ENCODE measurements at places on chromosomes 11 and 22.

DNA sequence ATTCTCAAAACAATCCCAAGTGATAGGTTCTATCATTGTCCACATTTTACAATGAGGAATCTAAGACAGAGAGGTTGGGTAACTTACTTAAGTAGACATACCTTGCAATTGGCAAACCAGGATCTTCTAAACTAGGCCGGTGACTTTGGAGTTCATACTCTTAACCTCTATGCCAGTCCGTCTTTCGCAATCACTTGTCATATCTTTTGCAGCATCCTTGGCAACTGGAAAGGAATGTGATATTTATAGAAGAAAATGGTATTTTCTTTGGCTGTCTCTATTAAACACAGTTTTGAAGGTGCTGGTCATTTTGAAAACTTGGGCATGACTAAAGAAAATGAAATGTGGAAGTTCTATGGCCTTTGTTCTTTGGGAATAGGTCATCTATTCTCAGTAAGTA lies 556.5 kb downstream of the NELL1 start:
- no peak for DNase-seq

GRCh38 chr11:110349138-110349996 lies 53.0 kb upstream of the RDX start:
- no peak for DNase-seq

GRCh38 chr11:14969901-14970323 lies 2.2 kb downstream of the CALCA start:
- DNase-seq = peak; percentile 80

GRCh38 chr22:32336121-32336603 lies 21.5 kb upstream of the RFPL3 start:
- no peak for DNase-seq

DNA sequence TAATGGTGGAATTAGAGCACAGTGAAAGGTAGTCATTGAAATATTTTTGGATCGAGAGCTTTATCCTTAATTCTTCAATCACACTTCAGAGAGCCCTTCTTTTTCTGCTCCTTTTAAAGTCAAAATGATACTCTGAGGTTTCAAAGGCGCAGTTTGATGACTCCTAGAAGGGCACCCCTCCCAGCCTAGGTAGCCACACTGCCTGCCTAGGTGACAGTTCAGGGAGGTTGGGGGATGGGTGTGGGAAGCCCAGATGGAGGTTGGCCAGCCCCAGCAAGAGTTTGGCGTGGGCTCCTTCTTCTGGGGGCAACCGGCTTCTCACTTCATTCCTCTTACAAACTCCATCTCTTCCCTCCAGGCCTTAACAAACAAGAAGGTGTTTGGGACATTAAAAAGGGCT lies 28.6 kb upstream of the PHF21A start:
- no peak for DNase-seq

- no peak for DNase-seq
These were observed 4.0 kb downstream of the OR8B8 start for GRCh38 chr11:124441519-124441918.

GRCh38 chr11:71991494-71991893 lies 7.2 kb upstream of the IL18BP start:
- DNase-seq = no peak

DNA sequence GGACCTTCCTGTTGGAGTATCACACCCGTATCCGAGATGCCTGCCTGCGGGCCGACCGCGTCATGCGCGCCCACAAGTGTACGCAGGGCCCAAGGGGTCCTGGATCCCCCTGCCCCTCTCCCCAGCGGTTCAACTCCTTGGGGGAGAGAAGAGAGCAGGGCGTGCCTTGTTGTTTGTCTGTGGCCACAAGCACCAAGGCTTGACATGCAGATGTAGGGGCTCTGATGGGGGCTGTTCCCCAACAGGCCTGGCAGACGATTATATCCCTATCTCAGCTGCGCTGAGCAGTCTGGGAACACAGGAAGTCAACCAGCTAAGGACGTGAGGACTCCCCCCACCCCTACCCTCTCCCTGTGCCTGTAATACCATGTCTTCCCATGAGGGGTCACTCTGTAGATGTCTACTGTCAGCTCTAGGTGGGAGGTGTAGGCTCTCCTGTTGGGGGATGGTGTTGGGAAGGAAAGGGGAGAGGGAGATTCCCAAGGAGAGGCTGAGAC lies 6.8 kb downstream of the CFL1 start:
- peak; percentile 60 for DNase-seq

- no peak for DNase-seq
These were observed 456.9 kb downstream of the BRD1 start for GRCh38 chr22:49370627-49371301.

DNA sequence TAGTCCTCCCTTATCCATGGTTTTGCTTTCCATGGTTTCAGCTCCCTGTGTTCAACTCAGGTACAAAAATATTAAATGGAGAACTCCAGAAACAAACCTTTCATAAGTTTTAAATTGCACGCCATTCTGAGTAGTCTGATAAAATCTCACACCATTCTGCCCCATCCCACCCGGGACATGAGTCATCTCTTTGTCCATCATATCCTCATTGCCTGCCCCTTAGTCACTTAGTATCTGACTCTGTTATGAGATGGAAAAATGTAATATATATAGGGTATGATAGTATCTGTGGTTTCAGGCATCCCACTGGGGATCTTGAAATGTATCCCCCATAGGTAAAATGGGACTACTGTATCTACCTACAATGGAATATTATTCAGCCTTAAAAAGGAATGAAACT lies 35.5 kb upstream of the FGF3 start:
- no peak for DNase-seq

GRCh38 chr11:2317354-2318050 lies 15.7 kb downstream of the TSPAN32 start:
- peak; percentile 3 for DNase-seq

- DNase-seq = no peak
These were observed 872 bp downstream of the TMA7B start for GRCh38 chr22:39960791-39961746.

- no peak for DNase-seq
These were observed 208.0 kb downstream of the DSCAML1 start for GRCh38 chr11:117589063-117589462.

DNA sequence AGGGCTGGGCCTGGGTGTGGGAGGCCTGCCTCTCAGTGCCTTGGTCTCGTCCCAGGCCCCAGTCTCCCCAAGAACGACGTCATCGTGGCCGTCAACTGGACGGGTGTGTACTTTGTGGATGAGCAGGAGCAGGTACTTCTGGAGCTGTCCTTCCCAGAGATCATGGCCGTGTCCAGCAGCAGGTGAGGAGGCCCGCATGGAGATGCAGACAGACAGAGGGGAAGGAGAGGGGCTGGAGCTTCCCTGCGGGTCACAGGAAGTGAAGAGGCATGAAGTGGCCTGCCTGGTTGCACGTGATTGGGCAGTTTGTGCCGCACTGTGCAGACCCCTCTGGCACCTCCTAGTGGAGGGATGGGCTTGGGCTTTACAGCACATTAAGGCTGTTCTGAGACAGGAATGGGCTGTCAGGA lies 70.4 kb downstream of the MYO7A start:
- DNase-seq = peak; percentile 21

GRCh38 chr22:26050079-26050478 lies 119.2 kb upstream of the SEZ6L start:
- no peak for DNase-seq

- DNase-seq = no peak
These were observed 333.4 kb upstream of the MPPED2 start for GRCh38 chr11:30919389-30920152.

- DNase-seq = peak; percentile 61
These were observed 452 bp downstream of the MACROD1 start for GRCh38 chr11:64165481-64165841.

- no peak for DNase-seq
These were observed 140.3 kb downstream of the RRAS2 start for GRCh38 chr11:14218728-14219127.

GRCh38 chr11:124865902-124866851 lies 945 bp downstream of the ROBO3 start:
- peak; percentile 73 for DNase-seq

DNA sequence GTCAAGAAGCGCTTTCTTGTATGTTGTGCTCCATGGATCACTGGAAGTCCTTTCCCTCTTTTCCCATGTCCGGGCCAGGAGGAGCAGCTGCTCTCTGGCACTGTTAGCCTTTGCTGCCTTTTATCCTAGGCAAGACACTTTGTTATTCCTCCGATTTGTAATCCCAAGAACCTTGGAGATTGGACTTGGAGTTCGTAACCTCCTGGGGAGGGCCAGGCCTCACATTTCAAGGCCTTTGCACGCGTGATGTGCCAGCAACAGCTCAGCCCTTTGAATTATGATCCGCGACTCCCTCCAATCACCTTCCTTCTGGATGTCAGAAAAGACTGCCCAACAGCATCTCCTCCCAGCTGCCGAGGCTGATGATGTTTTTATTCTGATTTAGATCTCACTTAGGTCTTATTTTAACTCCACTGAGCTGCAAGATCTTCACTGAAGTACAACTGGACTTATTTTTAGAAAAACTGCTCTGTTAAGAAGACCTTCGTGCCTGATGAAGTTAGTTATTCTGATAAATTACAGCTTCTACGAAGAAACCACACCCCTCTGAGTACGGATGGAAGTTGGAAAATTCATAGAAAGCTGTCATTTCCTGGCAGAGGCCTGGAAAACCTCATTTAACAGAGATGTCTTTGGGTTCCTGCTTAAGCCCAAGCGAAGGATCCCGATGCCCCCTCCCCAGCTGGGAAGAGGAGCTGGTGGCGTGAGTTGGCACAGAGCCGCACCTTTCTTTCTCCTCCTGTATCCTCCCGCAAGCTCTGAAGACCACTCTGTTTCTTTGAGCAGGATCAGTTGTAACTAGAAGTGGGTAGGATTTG lies 62.4 kb downstream of the PARVB start:
- no peak for DNase-seq

GRCh38 chr22:23000657-23001347 lies 69.5 kb upstream of the GNAZ start:
- no peak for DNase-seq

DNA sequence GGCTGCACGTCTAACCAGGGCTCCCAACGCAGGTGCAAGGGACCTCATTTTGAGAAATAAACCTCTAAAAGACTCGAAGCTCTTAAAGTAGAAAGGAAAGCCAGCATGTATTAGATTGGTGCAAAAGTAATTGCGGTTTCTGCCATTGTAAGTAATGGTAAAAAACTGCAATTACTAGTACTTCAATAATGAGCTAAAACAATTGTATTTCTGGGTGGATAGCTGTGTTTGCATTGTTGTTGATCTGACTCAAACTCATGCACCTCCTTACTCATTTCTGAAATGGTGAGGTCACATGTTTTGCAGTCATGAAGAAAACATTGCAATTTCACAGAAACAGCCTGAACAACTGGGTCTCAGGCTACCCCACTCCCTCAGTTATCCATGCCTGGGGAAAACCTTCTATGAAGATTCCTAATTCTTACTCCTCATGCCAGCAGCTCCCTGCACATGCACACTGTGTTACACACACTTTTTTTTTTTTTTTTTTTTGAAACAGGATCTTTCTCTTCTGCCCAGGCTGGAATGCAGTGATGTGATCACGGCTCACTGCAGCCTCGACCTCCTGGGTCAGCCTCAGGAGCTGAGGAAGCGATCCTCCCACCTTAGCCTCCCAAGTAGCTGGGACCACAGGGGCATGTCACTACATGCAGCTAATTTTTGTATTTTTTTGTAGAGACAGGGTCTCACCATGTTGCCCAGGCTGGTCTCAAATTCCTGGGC lies 24.6 kb downstream of the VWCE start:
- no peak for DNase-seq

- DNase-seq = no peak
These were observed 48.1 kb downstream of the EP300 start for GRCh38 chr22:41140365-41140957.

GRCh38 chr11:69157156-69157821 lies 1.6 kb downstream of the SMIM38 start:
- no peak for DNase-seq

GRCh38 chr11:17765356-17766072 lies 30.9 kb downstream of the KCNC1 start:
- peak; percentile 51 for DNase-seq

DNA sequence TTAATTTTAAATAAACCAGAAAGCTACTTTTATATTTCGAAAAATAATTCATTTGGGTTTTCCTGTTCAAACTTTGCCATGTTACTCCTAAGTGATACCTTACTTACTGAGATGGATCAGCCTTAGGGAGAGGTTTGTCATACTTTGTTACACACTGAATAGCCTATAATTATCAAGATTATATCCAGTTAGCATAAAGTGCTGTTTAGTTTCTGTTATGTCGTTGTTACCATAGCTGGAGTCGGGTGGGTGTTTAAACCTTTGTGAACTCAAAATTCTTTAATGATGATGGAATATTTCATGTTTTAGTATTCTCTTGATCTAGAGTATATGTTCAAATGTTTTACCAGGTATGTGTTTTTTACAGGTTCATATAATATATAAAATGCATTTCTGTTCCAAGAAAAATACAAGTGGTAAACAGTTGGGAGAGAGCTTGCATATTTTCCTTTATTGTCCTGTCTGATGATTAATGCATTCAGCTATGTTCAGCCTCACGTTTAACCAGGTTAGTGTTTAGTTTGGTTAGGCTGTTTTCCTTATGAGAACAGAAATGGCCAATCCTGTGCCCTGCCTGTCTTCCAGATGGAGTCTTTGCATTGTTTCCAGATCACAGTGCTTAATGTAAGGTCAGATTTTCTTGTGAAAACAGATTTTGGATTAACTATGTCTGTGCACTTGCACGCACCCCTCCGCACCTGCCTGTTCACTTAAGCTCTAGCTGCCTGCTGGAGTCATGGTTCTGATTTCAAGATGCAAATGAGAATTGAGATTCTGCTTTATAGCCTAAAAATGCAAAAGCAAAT lies 105.6 kb downstream of the ATXN10 start:
- DNase-seq = peak; percentile 12

DNA sequence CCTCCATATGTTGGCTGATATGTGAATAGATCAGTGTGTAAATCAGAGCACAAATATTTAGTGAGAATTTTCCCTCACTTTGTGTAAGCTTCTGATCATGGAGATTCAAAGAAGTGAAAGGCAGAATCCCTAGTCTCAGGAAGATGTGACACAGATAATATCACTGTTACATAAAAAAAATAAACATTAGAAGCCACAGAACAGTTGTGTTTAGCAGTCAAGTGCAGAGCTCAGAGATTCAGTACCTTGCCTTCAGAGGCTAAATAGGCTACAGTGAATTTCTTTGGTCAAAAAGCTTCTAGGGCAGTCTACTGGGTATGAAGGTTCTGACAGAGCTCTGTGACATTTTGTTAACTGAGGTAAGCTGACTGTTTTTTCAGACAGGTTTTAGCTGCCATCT lies 591.5 kb downstream of the METTL15 start:
- DNase-seq = no peak

DNA sequence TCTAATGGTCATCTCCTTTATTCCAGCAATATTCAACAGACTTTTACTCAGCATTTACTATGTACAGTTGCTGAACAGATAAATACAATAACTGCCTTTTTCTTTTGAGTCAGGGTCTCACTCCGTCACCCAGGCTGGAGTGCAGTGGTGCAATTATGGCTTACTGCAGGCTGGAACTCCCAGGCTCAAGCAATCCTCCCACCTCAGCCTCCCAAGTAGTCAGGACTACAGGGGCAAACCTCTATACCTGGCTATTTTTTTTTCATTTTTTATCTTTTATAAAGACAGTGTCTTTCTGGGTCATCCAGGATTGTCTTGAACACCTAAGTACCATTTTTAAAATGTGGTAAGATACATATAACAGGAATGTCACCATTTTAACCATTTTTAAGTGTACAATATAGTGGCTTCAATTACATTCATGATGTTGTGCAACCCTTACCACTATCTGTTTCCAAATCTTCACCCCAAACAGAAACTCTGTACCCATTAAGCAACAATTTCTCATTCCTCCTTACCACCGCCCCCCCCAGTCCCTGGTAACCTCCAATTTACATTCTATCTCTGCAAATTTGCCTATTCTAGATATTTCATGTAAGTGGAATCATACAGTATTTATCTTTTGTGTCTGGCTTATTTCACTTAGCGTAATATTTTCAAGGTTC lies 67.8 kb downstream of the MIAT start:
- no peak for DNase-seq

GRCh38 chr11:1478544-1478943 lies 8.0 kb downstream of the MOB2 start:
- no peak for DNase-seq

Data from HAP-1 (cell line).